ENCODE measurements at places on chromosomes 12 and 14.
A peak's percentile ranks its signal among the peaks of the same experiment; 100 is the strongest.

DNA sequence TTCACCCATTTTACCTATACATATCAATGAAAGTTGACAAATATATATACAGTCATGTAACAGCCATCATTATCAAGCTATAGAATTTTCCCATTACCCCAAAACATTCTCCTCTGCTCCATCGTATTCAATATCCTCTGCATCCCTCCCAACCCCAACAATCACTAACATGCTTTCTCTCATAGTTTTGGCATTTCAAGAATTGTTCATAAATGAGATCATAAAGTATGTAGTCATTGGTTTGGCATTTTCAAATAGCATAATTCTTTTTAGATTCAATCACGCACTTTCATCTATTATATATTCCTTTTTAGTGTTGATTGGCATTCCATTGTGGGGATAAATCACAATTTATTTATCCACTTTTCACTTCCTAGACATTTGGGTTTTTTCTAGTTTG, 866.0 kb upstream of the TMEM132C start:
- DNase-seq: no peak

- no peak for DNase-seq
Measured at GRCh38 chr12:65561798-65562382, 262.4 kb upstream of the HMGA2 start.

GRCh38 chr12:22306311-22306710, 28.2 kb downstream of the ST8SIA1 start:
- DNase-seq: no peak

DNA sequence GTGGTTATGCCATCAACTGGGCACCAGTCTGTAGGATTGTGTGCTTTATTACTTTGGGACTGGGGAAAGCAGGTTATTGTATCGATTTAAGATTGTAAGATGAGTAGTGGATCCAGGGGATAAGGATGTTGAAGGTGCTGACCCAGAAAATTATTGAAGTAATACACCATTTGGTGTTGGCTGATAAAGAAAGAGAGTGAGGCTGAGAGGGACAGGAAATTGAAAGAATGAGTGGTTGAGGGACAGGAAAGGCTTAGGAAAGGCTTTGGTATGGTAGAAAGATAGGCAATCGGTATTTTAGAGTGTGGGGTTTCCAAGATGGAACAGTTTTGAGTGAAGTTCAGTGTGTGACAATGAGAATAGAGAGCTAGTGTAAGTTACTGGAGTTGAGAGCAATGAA, 12.3 kb downstream of the PPHLN1 start:
- no peak for DNase-seq

- DNase-seq: no peak
Measured at GRCh38 chr14:94382099-94382715, 6.2 kb downstream of the SERPINA1 start.

GRCh38 chr12:26769611-26770010, 63.4 kb downstream of the ITPR2 start:
- DNase-seq: no peak

DNA sequence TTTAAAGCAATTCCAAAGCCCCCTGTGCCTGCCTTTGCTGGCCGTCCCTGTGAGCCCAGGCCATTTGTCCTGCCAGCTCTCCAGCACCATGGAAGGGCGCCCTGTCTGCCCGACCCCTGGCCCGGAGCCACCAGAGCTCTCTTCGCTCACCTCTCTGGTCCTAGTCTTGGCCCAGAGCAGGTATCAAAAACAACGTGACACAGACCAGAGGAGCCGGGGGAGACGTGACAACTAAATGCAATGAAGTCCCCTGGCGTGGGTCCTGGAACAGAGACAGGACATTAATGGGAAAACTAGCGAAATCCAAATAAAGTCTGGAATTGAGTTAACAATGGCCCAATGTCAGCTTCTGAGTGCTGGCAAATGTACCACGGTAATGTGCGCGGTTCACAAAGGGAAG, 83.2 kb upstream of the DIO3 start:
- peak; percentile 17 for DNase-seq

DNA sequence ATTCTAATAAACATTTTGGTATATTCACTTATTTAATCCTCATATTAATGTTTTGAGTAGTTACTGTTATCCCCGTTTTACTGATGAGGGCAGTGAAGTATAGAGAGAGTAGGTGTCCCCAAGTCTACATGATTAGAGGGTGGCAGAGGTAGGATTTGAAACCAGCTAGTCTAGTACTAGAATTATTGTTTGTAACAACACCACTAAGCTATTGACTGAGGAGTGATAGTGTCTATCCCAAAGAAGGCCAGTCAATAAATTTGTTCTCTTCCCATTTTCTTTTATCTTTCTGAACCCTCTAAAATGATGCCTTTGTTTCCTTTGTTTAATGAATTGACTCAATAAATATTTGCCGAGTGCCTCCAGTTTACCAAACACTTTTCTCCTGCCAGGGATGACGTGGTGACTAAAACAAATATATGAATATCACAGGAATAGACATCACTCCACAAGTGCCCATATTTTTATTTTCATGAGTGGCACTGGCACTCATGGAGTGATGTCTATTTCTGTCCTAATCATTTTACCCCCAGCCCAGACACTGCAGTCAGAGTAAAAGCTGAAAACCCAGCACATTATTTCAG, 247.5 kb downstream of the SLC16A7 start:
- no peak for DNase-seq

GRCh38 chr14:96205978-96206360, 1.3 kb downstream of the BDKRB2 start:
- DNase-seq: no peak

DNA sequence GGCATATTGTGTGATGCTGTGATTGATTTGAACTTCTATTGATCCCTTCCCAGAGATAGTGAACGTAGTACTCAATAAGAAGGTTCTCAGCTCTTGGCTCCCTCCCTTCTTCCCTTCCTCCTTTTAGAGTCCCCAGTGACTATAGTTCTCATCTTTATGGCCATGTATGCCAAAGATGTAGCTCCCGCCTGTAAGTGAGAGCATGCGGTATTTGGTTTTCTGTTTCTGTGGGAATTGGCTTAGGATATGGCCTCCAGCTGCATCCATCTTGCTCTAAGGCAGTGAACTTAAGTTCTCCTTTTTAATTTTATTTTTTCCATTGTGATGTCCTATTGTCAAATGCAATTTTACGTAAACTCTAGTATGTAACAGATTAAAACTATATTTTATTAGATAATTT, 109.5 kb downstream of the AEBP2 start:
- no peak for DNase-seq

DNA sequence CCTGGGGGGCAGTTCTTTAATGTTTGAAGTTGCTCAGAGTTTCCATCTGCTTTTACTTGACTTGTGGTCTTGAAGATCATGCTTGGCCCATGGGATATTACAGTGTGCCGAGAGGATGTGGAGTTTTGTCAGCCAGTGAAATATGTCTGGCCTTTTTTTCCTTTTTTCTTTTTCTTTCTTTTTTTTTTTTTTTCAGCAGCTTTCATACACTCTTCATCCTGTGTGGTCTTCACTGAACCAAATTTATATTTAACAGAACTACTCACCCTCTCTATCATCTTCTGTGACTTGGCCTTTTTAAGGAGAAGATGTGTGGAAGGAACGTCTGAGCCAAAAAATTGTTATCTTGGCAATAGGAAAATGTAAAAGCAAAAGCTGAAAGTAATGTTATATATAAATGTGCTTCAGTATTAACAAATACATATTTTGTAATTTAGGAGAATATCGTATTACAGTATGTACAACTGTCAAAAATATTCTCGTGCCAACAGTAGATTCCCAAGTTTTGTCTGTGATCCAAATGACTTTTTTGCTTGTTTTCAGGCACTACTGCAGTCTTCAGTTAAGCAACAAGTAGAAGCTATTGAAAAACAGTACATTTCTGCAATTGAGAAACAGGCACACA, 200.6 kb downstream of the CCDC91 start:
- DNase-seq: no peak

DNA sequence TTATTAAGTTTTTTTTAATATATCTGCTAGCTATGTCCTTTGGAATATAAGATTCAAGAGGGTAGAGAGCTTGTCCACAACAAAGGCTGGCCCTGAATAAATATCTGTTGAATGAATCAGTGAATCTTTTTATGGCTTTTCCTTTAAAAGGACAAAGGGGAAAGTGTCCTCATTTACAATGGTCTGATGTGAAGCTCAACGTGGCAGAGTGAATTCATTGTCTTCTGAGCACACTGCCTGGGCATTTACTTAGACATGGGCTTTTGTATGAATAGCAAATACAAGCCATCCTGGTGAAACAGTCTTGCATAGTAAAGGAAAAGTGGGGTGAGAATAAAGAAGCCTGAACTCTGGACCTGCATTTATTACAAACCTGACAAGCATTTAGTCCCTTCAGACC, 201.2 kb downstream of the NELL2 start:
- no peak for DNase-seq

DNA sequence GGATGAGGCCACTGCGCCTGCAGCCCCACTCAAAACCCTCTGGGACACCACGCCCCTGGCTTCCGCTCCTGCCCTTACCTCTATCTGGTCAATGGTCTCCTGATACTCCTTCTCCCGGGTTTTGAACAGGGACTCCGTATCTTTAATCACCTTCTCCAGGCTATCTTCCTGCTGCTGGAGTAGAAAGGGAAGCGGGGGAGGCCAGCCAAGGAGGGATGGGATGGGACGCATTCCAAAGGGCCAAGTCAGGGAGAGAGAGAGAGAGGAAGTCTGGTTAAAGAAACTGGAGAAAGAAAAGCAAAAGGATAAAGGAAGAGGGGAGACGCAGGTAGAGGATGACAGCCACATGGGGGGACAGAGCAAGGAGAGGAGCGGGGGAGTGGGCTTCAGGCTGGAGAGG, 7.9 kb downstream of the IFFO1 start:
- DNase-seq: no peak

- DNase-seq: no peak
Measured at GRCh38 chr14:50839048-50839447, 8.1 kb upstream of the NIN start.

- DNase-seq: no peak
Measured at GRCh38 chr14:22088614-22089342, 415.2 kb upstream of the OR4E1 start.

- no peak for DNase-seq
Measured at GRCh38 chr12:25824734-25825133, 133.7 kb upstream of the RASSF8 start.

DNA sequence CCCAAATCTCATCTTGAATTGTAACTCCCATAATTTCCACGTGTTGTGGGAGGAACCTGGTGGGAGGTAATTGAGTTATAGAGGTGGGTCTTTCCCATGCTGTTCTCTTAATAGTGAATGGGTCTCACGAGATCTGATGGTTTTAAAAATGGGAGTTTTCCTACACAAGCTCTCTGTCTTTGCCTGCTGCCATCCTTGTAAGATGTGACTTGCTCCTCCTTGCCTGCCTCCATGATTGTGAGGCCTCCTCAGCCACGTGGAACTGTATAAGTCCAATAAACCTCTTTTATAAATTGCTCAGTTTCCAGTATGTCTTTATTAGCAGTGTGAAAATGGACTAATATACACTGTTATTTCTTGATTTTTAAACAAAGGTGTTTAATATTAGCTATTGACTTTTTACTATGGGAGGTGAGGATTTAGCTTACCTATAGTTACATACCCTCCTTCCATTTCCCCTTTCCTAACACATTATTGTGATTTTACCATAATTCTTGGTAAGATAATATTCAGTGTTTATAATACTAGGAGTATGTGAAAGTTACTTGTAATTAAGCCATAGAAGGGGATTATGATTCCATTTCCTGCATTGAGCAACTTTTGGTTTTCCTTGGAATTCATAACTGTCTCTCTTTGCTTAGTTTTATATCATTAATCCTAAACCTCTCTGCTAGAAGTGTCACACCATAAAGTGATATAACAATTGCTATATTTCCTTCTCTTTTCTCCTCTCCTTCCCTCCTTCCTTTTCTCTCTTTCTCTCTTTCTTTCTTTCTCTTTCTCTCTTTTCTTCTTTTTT, 151.0 kb upstream of the KRAS start:
- no peak for DNase-seq

DNA sequence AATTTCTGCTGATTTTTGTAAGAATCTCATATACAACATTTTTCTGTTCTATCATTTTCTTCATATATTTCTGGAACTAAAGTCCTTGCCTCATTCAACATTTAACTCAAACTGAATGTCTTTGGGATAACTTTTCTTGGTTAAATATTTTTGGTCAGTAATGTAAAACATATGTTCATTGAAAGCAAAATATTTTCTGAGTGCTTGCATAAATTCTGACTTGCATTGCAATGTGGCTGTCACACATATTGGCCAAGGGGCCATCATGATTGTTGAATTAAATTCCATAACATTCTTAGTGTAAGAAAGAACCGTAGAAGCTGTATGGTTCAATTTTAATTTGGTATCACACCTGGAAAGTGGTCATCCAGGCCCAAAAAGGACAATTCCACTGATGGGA, 369.4 kb downstream of the GALC start:
- no peak for DNase-seq

GRCh38 chr12:109760031-109760929, 46.7 kb downstream of the FAM222A start:
- DNase-seq: no peak

GRCh38 chr12:48618541-48618940, 48.7 kb upstream of the LALBA start:
- peak; percentile 78 for DNase-seq

- no peak for DNase-seq
Measured at GRCh38 chr12:71562676-71563595, 100.7 kb downstream of the ZFC3H1 start.

- no peak for DNase-seq
Measured at GRCh38 chr14:55963295-55963694, 154.9 kb upstream of the PELI2 start.

DNA sequence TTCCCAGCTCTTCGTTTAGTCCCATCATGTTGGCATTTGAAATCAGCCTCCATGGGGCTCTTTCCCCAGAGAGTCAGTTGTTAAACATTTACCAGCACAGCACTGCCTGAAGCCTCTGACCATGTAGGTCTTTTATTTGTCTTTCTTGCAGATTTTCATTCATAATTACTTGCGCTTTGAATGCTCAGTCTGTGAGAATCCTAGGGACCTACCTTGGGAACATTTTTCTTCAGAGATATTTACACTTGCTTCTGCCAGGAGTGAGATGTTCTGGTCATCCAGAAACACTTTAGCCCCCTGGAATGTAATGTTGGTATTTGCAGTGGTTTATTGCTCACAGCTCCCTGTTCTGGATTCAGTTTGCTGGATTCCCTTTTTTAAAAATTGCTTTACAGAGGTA, 41.7 kb downstream of the RPH3A start:
- DNase-seq: no peak

- no peak for DNase-seq
Measured at GRCh38 chr12:47650469-47650868, 55.4 kb downstream of the RPAP3 start.

DNA sequence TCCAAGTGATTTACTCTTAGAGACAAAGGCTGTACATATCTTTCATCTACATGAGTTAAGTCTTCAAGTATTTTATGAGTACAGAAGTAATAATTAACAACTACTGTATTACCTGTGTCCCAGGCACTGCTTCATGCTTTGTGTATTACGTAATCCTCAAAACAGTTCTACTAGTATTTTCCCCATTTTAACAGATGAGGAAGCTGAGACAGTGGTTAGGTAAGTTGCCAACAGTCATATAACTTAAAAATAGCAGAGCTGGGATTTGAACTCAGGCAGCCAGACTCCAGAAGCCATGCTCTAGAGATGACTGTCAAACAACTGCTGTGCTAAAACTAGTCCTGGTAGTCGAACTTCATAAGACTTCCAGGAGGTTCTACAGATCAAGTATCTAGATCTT, 10.7 kb downstream of the TRMT5 start:
- DNase-seq: no peak

- DNase-seq: no peak
Measured at GRCh38 chr12:108253540-108253939, 85.6 kb downstream of the CMKLR1 start.

Measured in colonic mucosa (tissue), 4 donors.